HTR-8/SVneo (cell line): ENCODE measurements at places on chromosomes 13 and 19.

DNA sequence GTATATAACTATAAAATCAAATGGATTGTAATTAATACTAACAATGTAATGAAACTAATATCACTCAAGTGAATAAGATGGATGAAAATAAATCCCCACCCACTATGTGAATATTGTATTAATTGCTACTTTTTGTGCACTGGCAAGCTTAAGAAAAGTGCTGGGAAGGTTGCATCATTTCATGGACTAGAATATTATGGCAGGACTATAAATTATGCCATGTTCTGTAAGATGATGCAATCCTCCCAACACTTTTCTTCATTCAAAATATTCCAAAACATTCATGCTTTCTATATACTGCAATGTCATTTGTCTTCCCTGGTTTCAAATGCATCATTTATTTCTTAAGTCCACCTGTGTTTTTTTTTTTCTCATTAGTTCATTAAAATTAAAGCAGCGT lies 457.6 kb upstream of the GPC6 start:
- DNase-seq, result peak; percentile 3

DNA sequence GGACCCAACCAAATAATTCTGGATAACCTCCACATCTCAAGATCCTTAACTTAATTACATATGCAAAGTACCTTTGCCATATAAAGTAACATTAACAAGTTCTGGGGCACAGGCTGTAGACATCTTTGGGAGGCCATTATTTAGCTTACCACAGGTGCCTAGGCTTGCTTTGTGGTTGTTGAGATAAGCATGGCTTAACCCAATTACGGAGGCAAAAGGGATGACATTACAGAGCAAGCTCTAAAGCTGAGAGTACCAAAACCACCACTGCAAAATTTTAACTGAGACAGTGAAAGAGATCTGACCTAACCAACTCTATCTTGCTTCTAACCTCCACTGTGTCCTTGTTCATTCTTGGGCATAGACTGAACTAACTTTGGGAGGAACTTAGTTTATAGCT lies 502.9 kb upstream of the ATXN8OS start:
- no peak for DNase-seq

DNA sequence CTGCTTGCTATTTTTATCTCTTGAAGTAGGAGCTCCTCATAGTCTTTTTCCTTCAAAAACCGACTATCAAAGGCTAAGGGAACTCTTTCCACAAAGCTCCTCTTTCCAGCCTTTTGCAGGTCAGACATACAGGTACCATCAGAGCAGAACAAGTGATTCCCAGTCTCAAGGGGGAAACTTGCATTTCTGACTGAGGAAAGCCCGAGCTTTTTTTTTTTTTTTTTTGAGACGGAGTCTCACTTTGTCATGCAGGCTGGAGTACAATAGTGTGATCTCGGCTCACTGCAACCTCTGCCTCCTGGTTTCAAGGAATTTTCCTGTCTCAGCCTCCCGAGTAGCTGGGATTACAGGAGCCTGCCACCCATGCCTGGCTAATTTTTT lies 32.0 kb downstream of the RUBCNL start:
- DNase-seq, result no peak

DNA sequence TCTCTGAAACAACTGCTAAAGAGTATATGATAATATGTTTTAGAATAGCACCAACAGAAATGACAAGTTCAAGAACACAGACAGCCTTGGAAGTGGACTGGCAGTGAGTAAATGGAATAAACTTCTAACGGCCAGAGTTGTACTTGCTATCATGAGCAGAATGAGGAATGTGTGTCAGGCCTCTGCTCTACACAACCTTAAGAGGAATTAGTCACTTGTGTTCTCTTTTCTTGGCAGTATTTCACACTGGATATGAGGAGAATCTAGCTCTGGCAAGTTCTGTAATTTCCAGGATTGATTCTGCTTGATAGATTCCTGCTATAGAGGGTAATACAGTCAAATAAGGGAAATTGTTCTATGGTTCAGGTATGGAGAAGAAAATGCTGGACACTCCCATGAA lies 757.3 kb downstream of the EFNB2 start:
- no peak for DNase-seq

DNA sequence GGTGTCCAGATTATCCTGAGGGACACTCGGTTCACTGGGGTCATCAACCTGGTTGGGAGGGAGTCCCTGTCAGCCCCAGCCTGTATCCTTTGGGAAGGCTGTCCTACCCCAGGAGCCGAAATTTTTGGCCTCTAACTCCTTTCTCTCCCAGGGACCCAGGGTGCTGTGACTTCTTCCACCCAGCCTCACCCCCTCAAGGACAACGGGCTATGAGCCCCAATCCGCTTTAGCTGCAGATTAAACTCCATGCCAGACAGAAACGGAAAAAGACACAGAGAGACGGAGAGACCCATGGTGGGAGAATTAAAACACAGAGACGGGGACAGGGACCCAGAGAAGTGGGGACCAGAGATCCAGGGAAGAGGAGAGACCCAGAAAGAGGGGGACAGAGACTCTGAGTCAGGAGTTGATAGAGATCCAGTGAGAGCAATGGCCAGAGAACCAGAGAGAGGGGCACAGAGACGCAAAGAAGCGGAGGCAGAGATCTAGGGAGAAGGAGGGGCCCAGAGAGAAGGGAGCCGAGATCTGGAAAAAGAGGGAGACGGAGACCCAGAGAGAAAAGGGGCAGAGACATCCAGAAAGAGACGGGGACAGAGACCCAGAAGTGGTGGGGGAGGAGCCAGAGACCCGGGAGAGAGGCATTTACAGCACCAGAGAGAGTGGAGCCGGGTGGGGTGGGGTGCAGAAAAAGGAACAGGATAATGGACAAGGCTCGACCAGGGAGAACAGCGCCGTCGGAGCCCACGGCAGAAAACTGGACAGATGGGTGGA lies 703 bp downstream of the SLC17A7 start:
- DNase-seq, result no peak

- DNase-seq, result no peak
Observed at GRCh38 chr13:77728265-77729125, 31.0 kb downstream of the SLAIN1 start.

DNA sequence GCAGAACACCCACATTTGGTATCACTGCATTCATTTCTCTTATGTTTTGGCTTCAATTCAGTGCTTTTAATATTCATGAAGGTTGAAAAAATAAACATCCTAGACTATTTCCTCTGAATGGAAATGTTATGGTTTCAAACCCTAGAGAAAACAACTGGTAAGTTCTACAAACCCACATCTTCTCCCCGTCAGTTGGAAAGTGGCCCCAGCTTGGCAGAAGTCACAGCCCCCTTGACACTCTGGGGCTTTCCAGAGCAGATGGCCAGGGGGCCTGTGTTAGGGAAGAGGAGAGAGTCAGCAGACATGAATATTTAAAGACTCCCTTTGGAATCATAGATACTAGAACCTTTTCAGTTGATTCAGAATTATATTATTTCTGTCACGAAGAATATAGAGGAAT lies 123.9 kb downstream of the SHISA2 start:
- no peak for DNase-seq

DNA sequence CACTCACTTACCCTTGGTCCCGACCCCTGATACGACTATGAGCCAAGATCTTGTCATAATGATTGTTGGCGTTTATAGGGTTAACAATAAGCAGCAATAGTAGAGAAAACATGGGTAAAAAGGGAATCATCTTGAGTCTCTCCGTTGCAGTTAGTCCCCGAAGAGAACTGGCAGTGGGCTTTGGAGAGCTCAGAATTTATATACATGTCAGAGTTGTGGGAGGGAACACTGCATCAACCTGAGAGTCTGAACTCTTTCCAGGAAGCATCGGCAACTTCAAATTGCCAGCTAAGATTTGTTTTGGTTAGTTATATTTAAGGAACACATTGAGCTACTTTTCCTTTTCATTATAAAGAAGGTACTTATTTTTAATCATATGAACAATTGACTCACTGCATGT lies at the start of gene POSTN:
Gene POSTN (minus strand): TSS at position 172 of the 400 bp plus-strand sequence. CDS start 42 bp downstream, at position 130.
- DNase-seq, result no peak
